NB4 (cell line): ENCODE measurements at places on chromosomes 3 and 15.
A peak's percentile ranks its signal among the peaks of the same experiment; 100 is the strongest.

- peak; percentile 13 for DNase-seq
Measured at GRCh38 chr3:156483426-156483825, 71.5 kb downstream of the SSR3 start.

GRCh38 chr15:31801152-31801551 is 229.2 kb upstream of the CHRNA7 start:
- no peak for DNase-seq

- DNase-seq, result no peak
Measured at GRCh38 chr3:145190761-145191160, 970.2 kb downstream of the PLOD2 start.

- DNase-seq, result no peak
Measured at GRCh38 chr15:76274821-76275220, 36.4 kb downstream of the ETFA start.

GRCh38 chr3:152843955-152844354 is 9.0 kb downstream of the P2RY1 start:
- DNase-seq, result no peak

GRCh38 chr15:73902121-73903020 is 23.9 kb upstream of the LOXL1 start:
- no peak for DNase-seq
